ENCODE measurements at places on chromosomes 6 and 20.
A peak's percentile ranks its signal among the peaks of the same experiment; 100 is the strongest.

DNA sequence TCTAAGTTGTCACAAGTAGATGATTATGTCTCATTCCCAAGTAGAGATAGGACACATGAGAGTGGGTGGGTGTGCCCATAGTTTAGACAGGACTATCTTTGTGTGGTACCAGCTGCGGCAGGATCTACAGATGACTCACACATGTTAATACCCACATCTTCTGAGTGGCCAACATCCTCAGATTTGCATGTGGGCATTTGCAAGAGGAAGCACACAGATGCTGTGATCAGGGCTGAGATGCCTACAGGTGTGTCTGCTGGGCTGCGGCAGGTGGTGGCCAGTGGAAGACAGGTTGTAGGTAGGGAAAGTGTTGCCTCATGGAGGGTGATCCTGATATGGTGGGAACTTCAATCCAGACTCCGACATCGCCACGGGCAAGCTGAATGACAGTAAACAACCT is 50.8 kb downstream of the UTRN start:
- DNase-seq, result no peak

- DNase-seq, result no peak
These were observed 58.9 kb upstream of the STX16 start for GRCh38 chr20:58592076-58592695.

DNA sequence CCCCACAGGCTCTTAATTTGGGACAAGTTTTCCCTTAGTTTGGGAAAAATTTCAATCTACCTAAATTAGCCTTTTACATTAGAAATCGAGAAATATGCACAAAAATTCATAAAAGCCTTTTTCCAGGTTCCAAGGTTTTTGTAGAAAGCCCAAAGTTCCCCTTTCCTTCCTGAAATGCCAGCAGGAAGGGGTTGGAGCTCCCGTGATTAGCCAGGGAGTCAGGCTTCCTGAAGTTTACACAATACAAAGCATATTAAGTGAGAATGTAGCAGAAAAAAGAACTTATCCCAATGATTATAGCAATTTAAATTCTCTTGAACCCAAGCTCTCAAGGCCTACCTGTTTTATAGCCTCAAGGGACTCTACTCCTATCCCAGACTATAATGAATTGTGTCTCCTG is 39.1 kb downstream of the SYNJ2 start:
- no peak for DNase-seq

GRCh38 chr6:131966443-131966842 is 15.3 kb upstream of the CCN2 start:
- no peak for DNase-seq

GRCh38 chr6:106519460-106520394 is 109.6 kb downstream of the RTN4IP1 start:
- peak; percentile 85 for DNase-seq

All from posterior vena cava (tissue), 2 donors.